SK-N-SH (cell line): ENCODE measurements at places on chromosomes 16 and 17. TPM values are rescaled to one million over a fixed set of nuclear protein-coding genes. Genes with fewer than 3 reads are reported as not detected.

- no peak for DNase-seq
Measured at GRCh38 chr17:10661437-10661836, 4.3 kb upstream of the MYH3 start.

DNA sequence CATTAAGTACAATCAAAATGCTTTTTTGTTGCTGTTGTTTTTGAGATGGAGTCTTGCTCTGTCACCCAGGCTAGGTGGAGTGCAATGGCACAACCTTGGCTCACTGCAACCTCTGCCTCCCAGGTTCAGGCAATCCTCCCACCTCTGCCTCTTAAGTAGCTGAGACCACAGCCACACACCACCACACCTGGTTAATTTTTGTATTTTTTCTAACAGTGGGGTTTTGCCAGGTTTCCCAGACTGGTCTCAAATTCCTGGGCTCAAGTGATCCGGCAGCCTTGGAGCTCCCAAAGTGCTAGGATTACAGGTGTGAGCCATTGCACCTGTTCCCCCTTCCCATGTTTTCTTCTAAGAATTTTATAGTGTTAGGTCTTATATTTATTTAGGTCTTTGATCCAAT, 4.9 kb upstream of the ABAT start:
- DNase-seq = no peak

GRCh38 chr16:17244872-17245551, 225.7 kb downstream of the XYLT1 start:
- DNase-seq = peak; percentile 28

- DNase-seq = no peak
Measured at GRCh38 chr16:13915033-13915635, 4.8 kb upstream of the ERCC4 start.

GRCh38 chr17:73157521-73157890, 7.3 kb upstream of the SSTR2 start:
- peak; percentile 37 for DNase-seq

DNA sequence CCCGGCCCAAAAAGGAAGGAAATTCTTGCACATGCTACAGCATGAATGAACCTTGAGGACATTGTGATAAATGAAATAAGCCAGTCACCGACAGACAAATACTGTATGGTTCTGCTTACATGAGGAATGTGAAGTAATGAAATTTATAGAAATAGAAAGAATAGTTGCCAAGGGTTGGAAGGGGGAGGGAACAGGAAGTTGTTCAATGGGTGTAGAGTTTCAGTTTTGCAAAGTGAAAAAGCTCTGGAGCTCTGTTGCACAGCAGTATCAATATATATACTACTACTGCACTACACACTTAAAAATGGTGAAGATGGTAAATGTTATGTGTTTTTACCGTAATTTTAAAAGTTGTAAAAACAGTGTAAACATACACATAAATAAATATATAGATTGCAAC, 43.7 kb downstream of the PKD1L3 start:
- DNase-seq = no peak

- DNase-seq = no peak
Measured at GRCh38 chr17:40063901-40064531, 1.3 kb downstream of the THRA start.

TBC1D3E gene
- polyA plus RNA-seq = not detected in 2 replicates

TLCD3B gene
- polyA plus RNA-seq = 2.3 and 3.8 TPM in 2 replicates

ZNF319 gene
- polyA plus RNA-seq = 4.8 and 7.6 TPM in 2 replicates

MRM1 gene
- polyA plus RNA-seq = 9.8 and 10.9 TPM in 2 replicates
